ENCODE measurements at places on chromosomes 2 and 18.

GRCh38 chr18:3444296-3444695 is 5.7 kb upstream of the TGIF1 start:
- no peak for DNase-seq

DNA sequence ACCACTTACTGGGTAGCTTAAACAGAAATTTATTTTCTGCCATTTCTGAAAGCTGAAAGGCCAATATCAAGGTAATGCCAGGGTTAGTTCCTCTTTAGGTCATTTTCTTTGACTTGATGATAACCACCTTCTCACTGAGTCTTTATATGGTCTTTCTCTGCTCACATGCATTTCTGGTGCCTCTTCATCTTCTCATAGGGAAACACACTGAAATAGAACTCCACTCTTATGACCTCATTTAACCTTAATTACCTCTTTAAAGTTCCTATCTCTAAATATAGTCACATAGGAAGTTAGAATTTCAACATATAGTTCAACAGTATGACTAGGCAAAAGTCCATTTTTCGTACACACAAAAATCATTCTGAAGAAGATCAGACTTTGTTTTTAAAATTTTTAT is 616.8 kb upstream of the VRK2 start:
- no peak for DNase-seq

GRCh38 chr2:195709901-195710806 is 53.1 kb downstream of the SLC39A10 start:
- no peak for DNase-seq

DNA sequence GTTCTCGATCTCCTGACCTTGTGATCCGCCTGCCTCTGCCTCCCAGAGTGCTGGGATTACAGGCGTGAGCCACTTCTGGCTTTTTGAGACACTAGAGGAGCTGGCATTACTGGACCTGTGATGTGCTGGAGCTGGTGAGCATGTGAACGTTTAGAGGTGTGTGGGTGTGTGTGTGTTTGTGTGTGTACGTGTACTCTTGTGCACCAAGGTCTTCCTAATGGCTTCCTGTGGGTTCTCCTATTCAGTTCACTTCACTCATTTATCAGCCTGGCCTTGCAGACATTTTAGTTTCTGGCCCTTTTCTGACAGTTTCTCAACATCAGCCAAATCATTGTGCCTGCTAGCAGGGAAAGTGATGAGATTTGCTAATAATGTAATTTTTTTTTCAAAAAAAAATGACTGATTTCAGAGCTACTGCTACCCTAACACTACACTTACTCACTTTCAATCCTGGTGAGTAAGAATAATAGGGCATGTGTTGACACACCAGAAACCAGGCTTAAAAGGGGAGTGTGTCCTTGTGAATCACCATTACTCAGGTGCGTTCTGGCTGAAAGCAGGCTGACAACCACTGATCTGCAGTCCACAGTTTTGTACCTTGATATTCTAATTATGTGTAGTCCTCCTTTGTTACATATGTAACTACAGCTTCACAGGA is 41.0 kb upstream of the ACTR3 start:
- DNase-seq = no peak

- no peak for DNase-seq
These were observed 228.7 kb downstream of the ATAD2B start for GRCh38 chr2:23698116-23698693.

GRCh38 chr18:32509111-32509510 is 38.4 kb upstream of the GAREM1 start:
- DNase-seq = no peak

DNA sequence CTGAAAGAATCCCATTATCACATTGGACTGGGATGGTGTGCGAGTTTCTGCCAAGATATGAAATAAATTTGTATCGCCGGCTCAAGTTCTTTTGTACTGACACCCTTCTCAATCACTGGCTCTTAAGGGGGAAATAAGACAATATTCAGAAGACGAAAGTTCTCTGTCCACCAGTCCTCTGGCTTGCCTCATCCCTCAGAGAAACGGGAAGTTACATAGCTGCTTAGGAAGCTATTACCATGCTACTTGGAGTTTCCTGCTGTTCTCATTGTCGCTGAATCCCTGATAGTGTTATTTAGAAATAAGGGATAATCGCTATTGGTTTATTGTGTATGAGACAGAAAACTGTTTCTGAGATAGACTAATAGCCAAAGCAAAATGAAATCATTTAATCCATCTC is 205.0 kb upstream of the ZNF521 start:
- no peak for DNase-seq

GRCh38 chr2:120235681-120236080 is 12.5 kb upstream of the TMEM185B start:
- no peak for DNase-seq

GRCh38 chr18:58361212-58361611 is 267.7 kb downstream of the ALPK2 start:
- DNase-seq = no peak

DNA sequence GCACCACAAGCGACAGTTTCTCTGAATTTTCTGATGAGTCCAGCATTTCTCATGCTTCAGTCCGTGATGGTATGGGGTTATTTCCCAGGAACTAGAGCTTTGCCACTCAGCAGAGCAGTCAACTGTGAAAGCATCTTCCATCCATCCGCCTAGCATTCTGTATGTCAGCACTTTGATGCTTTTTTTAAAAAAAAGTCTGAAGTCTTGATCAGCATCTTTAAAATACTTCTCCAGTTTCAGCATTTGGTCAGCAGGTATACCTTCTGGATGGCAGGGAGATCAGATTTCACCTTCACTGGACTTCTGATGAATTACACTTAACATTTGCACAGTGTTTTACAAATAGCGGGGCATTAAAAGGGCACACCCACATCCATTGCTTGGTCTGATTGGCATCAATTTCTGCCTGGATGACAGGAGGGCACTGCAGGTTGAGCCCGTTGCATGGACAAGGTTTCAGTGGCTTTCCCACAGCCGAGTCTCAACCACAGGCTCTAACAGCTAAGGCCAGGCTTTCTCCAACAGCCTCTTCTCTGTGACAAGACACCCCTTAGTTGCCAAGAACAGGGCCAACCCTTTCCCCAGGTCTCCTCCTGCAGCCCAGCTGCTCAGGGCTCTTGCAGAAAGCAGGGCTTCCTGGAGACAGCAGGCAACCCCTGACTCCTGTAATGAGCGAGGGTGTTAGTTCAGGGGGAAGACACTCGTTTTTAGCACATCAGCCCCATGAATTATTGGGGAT is 54.0 kb downstream of the EMILIN2 start:
- no peak for DNase-seq

GRCh38 chr2:19507137-19507536 is 148.7 kb upstream of the OSR1 start:
- DNase-seq = no peak

GRCh38 chr18:34890486-34891085 is 150.6 kb upstream of the MAPRE2 start:
- DNase-seq = no peak

- no peak for DNase-seq
These were observed 174.2 kb upstream of the OSR1 start for GRCh38 chr2:19532547-19533196.

GRCh38 chr2:3148716-3149115 is 228.9 kb downstream of the EIPR1 start:
- no peak for DNase-seq

DNA sequence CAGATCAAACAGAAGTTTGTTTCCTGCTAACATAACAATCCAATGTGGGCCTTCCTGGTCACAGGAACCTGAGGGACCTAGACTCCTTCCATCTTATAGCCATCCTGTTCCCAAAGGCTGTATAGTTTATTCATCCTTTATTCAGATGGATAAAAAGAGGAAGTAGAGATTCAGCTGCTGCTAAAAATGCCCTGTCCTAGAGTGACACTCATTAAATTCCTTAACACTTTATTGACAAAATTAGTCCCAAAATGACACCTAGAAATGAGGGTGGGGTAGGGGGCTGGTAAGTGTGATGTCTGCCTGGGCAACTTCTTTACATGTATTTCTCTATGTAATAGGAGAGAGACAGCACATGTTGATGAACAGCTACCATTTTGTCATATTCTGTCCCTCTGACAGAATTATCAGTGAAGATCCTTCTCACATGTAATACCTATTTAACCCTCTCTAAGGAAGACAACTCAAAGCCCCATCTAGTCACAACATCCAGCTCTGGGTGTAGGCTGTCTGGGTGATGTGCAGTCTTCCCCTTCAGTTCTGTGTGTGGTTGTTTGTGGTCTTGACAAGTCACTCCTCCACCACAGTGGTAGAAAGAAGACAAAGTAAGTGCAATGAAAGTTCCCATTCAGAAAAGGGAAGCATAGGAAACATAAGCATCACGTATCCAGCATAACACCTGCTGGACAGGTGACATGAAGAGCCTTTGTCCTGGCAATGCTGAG is 253.9 kb upstream of the CNTNAP5 start:
- DNase-seq = no peak

DNA sequence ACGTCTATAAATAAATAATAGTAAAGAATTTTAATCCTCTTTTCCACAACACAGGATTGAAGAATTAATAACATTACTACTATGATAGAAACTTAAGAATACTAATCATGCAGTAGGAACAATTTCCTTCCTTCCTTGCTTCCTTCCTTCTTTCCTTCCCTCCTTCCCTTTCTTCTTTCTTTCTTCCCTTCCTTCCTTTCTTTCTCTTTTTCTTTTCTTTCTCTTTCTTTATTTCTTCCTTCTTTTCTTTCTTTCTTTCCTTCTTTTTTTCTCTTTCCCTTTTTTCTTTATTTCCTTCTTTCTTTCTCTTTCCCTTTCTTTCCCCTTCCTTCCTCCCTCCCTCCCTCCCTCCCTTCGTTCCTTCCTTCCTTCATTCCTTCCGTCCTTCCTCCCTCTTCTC is 77.6 kb downstream of the SCN3A start:
- DNase-seq = no peak

GRCh38 chr2:39120521-39120770 is 405 bp downstream of the SOS1 start:
- DNase-seq = no peak

DNA sequence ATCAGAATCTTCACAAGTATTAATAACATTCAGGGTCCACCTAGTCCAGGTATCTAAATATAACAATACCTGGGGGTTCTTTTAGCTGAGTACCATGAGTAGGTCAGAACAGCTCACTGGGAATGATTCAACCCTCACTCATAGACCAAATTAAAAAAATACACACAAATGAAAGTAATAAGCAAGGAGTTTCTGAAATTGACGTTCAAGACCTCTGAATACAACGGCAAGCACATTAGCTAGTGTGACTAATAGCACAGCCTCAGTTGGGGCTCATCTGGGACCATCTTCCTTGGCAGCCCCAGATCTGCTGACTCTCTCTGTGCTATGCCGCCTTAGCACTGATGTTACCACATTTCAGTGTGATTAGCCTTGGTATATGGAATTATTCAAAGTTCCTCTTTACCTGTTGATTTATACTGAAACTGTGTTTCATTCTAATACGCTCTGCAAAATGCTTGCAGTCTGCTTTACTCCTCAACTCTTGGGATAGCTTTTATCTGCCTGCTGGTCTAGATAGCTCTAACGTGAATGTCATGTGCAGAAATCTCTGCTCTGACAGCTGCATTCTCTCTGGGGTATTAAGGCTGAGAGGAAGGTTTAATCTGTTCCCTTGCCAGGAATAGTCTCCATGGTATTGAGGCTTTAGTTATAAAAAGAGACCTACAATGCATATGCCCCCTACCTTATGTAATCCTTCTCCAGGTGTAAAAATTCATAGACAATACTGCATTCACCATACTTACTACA is 153.3 kb downstream of the METTL4 start:
- DNase-seq = no peak

GRCh38 chr2:144161061-144161460 is 358.9 kb downstream of the ZEB2 start:
- DNase-seq = no peak

GRCh38 chr2:234564699-234565098 is 67.8 kb upstream of the ARL4C start:
- DNase-seq = no peak

DNA sequence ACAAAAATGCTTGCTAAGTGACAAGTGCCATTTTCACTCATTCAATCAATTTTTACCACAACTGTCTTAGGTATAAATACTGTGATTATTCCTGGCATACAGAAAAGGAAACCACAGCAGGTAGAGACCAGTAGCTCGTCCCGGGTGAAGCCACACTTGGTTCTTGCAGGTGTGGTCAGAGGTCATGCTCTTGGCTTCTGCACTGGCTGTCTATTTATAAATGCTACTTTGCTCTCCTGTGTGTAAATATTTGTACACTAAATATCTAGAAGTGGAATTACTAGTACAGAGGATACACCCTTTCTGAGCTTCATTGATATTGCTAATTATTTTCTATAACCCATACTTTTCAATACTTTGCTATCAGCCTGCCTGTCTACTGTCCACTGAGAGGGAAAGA is 284.6 kb downstream of the MYT1L start:
- no peak for DNase-seq
